ENCODE measurements at places on chromosomes 5 and 9.

GRCh38 chr9:137044037-137044436, 1.9 kb downstream of the NPDC1 start:
- no peak for DNase-seq

- no peak for DNase-seq
These were observed 11.8 kb downstream of the TMEM161B start for GRCh38 chr5:88256872-88257271.

DNA sequence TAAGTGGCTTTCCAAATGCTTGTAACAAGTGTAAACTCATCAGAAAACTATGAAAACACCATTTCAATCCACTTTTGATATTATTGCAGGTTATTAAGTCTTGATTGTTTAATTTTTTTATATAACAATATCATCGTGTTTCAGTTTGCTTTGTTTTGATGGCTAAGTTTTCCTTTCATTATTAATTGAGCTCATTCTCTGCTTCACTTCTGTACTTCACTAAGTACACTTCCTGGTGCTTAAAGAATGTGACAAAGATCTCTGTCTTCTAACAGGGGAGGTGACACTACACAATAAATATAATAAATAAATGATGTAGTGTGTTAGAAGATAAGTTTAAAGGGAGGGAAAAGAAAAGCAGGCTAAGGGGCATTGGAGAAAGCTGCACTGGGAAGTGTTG, 13.0 kb upstream of the RAD23B start:
- no peak for DNase-seq

- DNase-seq = no peak
These were observed 135.4 kb upstream of the MSX2 start for GRCh38 chr5:174589011-174589410.

DNA sequence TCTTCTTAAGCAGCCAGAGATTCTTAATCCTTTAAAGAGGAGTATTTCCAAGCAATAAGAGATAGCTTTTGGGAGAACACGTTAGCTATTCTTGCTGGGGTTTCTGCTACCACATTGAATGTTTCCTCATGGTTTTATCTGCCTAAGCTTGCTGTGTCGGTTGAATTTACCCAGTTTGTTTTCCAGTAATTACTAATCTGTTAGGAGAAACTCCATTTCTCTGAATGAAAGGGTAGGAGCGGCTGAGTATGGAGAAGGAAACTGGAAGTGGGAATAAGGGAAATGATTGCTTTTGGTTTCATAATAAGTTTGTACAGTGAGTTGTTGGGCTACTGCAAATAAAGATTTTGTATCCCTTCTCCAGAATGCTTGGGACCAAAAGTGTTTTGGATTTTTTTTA, 1.2 kb downstream of the JAK2 start:
- no peak for DNase-seq

GRCh38 chr9:111928359-111928720, 31.7 kb downstream of the UGCG start:
- DNase-seq = no peak

- DNase-seq = no peak
These were observed 51.8 kb upstream of the CTNNAL1 start for GRCh38 chr9:109064963-109065702.

GRCh38 chr5:38543886-38544285, 12.6 kb downstream of the LIFR start:
- DNase-seq = no peak

- no peak for DNase-seq
These were observed 28.8 kb downstream of the LHX2 start for GRCh38 chr9:124040186-124040931.
